Left renal pelvis (tissue), 4 donors: ENCODE measurements at places on chromosomes 13 and 19. TPM values are rescaled to one million over a fixed set of nuclear protein-coding genes. Genes with fewer than 3 reads are reported as not detected.

Gene WTIP
- polyA plus RNA-seq: 37.5 TPM

Gene THSD8
- polyA plus RNA-seq: 5.8 TPM

Gene FGF22
- 0.49 TPM for polyA plus RNA-seq

Gene SLC17A7
- polyA plus RNA-seq: 0.29 TPM

Gene PSG11
- polyA plus RNA-seq: not detected

Gene ZNF677
- 49.7 TPM for polyA plus RNA-seq

Gene APOC4
- polyA plus RNA-seq: not detected

Gene SPRED3
- 1.2 TPM for polyA plus RNA-seq

Gene PPM1N
- polyA plus RNA-seq: 0.56 TPM

Gene SGCG
- polyA plus RNA-seq: 3.8 TPM
